ENCODE measurements at places on chromosomes 6 and 20.

- DNase-seq, result no peak
These were observed 9.9 kb downstream of the HEY2 start for GRCh38 chr6:125759184-125759902.

DNA sequence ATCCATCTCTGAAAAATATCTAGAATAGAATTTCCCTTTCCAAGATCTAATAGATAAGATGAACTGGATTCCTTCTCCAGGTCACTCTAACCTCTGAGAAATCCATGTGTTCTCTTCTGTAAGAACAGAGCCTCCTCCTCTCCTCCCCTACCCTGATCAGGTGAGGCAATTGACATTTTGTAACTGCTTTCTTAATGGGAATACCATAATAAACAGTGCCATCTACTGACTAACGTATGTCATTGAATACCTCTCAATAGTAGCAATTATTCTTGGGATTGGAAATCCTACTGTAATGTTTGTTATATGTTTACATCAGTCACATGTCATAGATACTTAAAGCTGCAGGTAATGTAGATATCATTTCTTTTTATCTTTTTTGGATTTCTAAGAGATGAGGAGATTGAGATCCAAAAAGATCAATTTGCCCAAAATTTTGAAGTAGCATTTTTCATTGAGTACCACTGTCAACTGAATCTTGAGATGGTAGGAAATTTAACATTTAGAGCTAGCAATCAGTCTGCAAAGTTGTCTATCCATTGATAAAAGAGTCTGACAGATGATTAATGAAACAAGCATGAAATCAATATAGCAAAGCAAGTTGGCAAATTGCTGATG, 365.8 kb upstream of the HSF2 start:
- peak; percentile 19 for DNase-seq

- no peak for DNase-seq
These were observed 22.3 kb upstream of the PXDC1 start for GRCh38 chr6:3773678-3774298.

DNA sequence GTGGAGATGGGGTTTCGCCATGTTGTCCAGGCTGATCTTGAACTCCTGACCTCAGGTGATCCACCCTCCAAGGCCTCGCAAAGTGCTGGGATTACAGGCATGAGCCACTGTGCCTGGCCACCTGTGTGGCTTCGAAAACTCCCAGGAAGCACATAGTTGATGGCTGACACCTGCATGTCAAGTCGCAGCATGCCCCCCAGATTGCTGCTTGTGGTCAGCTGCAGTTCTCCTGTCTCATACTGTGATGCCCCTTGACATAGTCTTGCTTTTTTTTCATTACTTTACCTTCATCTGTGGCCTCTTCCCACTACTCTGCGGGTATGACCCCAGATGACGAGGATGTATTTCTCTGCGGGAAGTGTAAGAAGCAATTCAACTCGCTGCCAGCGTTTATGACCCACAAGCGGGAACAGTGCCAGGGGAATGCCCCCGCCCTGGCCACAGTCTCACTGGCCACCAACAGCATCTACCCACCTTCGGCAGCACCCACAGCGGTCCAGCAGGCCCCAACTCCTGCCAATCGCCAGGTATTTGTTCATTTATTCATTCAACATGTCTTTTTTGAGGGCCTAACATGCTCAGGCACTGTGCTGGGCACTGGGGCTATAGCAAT, 13.1 kb downstream of the ZNF341 start:
- no peak for DNase-seq

DNA sequence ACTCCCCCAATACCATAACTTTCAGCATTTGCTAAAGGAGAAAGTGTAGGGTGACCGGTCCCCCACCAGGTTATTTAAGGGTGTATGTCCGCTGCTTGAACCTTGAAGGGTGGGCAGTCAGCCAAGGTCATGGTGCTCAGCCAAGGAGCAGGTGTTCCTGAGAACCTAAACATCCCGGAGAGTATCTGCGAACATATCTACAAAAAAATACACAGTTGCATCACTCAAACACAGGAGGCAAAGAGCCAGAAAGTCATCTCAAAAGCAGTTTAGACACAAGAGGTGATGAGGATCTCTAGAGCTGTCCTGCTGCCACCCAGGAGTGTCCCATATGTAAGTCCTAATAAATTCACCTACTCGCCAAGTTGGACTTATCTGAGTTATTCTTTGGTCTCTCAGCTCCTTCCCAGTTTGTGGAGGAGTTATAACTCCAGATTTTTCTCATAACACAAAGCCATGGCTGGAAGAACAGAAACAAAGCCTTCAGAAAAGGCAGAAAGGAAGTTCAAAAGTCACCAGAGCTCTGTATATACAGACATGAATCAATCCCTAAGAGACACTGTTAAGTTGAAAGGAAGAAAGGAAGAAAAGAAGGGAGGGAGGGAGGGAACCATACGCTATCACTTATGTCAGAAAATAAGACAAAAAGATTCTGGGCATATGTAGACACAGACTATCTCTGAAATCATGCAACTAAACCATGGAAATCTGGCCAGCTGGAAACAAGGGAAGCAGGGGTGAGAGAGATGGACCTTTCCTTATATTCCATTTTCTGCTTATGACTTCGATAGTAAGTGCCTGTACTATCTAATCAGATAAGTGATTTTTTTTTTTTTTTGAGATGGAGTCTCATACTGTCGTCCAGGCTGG, 11.3 kb downstream of the MBOAT1 start:
- no peak for DNase-seq

- no peak for DNase-seq
These were observed 61.5 kb downstream of the EDN1 start for GRCh38 chr6:12351672-12352071.

DNA sequence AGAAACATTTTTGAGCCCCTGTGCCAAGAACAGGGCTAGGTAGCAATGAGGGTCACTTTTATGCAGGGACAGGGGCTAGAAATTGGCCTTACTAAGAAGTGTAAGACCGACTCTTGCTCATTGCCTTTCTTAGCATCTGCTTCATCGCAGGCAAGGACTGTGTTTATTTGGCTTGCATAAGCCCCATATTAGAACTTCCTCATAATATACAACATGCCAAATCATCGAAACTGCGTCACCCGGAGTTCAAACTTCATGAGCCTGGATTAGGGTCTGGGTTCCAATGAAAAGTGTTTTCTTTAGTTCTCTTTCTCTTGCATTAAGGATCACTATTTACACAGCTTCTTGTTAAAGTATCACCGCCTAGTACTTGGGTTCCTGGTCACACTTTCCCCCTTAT, 977 bp upstream of the SMAP1 start:
- no peak for DNase-seq
